Stimulated activated CD8-positive, alpha-beta memory T cell treated with anti-CD3 and anti-CD28 coated beads, Interleukin-12 subunit alpha, Interleukin-12 subunit beta, amount 100 ng/mL, for 1 hour (primary cell): ENCODE measurements at places on chromosomes 7 and 10.

DNA sequence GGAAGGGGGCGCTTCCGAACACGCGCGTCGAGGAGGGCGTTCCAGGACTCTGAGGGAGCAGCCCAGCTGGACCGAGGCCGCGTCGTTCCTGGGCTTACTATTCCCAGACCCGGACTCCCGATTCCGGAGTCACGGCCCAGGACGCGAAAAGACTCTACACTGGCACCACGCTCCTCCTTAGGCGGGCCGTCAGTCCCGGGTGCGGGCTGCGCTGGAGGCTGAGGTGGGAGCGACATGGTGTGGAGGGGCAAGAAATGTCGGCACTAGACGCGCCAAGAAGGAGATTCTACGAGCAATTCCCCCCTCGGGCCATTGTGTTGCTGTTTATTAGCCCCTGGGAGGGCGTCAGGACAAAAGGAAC is 584 bp upstream of the RUNDC3B start:
- DNase-seq, result no peak

- DNase-seq, result no peak
Observed at GRCh38 chr10:129459762-129460539, 7.1 kb upstream of the MGMT start.

DNA sequence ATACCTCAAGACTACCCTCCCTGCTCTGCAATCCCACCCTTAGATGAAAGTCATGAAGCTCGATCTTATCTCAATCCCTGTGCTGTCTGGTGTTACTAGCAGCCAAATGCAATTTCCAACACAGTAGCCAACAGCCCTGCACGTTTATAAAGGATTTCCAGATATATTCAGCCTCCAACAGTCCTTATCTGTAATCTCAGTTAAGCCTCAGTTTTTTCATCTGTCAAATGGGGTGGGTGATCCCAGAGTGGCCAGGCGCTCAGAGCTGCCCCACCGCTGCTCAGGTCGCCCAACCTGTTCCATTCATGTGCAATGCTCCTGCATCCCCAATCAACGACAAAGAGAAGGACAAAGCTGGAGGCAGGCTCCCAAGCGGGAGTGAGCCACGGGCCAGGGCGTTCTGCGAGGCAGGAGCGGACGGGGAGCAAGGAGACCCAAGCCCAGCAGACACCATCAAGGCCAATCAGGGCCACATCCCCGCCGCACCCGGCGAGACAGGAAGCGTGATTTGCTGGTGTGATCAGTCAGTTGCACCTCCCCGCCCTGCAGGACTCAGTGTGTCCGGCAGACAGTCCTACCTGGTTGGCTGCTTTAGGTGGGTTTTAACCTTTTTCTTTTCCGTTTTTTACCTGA is 19.7 kb downstream of the PDGFA start:
- DNase-seq, result no peak

- DNase-seq, result no peak
Observed at GRCh38 chr10:19904202-19904661, 88.0 kb downstream of the PLXDC2 start.

GRCh38 chr7:149820622-149821190 is 17.5 kb upstream of the ZNF862 start:
- no peak for DNase-seq

GRCh38 chr7:130593033-130593432 is 75.5 kb downstream of the COPG2 start:
- DNase-seq, result no peak

GRCh38 chr7:39516498-39516897 is 49.7 kb upstream of the YAE1 start:
- no peak for DNase-seq

GRCh38 chr10:63260860-63261251 is 127.7 kb downstream of the NRBF2 start:
- DNase-seq, result no peak

GRCh38 chr7:114788706-114789105 is 133.2 kb upstream of the MDFIC start:
- no peak for DNase-seq

DNA sequence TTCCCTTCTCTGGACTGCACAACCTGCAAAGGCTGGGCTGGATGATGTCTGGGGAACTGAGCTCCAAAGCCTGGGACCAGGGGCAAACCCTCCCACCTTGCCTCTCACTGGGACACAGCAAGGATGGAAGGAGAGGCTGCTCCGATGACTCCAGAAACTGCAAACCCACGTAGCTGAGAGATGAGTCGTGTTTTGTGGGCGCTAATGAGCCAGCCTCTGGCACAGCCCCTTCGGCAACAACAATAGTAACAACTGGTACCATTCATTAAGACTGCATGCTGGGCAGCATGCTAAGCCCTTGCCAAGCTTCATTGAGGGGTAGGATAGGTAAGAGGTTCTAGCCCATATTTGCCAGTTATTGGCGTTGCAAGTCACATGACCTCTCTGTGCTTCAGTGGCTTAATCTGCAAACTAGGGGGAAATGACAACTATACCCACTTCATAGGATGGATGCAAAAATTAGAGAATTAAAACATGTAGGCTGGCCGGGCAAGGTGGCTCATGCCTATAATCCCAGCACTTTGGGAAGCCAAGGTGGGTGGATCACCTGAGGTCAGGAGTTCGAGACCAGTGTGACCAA is 145.9 kb downstream of the SH3PXD2A start:
- no peak for DNase-seq

GRCh38 chr7:148747274-148747673 is 48.6 kb downstream of the CUL1 start:
- DNase-seq, result no peak

DNA sequence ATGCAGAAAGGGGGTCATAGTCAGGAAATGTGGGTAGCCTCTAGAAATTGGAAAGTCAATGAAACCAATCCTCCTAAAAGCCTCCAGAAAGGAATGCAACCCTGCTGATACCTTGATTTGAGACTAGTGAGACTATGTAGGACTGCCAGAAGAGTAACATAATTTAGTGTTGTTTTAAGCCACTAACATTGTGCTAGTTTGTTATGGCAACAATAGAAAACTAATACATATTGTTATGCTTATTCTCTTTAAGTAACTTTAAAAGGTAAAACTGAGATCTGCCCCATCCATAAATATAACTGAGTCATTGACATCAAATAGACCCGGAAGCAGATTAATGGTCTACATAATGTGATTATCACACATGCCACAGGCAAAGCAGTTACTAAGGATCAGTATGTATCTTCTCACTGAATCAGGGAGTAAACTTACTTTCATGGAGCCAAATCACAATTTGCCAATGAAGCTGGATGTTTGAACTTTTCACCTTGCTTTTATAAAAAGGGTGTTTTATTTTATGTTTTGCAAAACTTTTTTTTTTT is 146.4 kb upstream of the TMEM106B start:
- no peak for DNase-seq

DNA sequence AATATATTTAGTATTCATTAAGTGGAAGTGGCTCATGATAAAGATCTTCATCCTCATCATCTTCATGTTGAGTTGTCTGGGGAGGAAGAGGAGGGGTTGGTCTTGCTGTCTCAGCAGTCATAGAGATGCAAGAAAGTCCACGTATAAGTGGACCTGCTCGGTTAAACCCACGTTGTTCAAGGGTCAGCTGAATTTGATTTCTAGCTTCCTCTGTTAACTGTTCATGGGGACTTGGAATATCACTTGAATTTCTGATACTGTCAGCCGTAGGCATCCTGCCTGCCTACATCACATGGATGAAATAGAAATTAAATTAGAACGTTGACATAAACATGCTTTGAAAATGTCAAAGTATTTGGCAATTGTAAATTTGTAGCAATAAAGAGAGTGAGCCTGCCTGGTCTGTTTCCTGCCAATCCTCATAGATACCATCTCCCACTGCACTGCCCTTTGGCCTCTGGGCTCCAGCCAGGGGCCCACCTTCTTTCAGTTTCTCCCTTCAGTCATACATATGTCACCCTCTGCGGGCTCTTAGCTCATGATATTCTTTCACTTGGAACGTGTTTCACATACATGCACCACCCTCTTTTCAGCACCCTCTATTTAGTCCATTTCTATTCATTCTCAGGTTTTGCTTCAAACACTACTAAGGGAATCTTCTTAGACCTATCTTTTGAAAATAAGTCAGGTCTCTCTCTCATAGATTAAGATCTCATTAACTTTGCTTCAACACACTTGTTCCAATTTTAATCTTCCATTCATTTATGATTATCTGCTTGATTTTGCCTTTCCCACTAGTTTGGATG is 376.3 kb downstream of the IPMK start:
- no peak for DNase-seq

DNA sequence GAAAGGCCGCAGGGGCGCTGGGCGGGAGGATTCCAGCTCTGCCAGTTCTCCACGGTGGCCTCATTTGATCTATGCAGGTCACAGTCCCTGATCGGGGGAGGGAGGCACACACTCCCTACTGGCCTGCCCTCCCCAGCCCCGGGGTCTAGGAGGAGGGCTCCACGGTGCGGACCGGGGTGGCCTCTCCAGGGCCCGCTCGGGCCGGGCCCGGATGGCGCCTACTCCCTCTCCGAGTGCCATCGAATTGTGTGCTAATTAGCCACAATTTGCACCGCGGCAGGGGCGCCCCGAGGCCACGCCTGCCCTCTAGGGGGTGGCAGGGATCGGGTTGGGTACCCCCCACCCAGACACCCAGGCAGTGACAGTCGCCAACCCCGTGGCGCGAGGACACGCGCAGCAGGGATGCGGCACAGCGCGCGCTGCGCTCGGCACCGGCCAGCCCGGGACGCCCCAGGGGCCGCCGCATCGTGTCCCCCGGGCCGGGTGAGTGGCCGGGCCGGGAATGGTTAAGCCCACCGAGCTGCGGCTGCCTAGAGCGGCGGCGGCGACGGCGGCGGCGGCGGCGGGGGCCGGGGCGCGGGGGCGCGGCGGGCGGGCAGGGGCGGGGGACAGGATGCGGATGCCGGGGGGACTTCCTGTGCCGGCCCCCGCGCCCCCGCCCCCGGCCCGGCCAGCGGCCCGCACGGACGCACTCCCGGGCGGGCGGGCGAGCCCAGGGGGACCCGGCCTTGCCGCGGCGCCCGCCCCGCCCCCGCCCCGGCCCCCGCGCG is at the start of gene ZNF853:
Gene ZNF853 (plus strand): TSS at position 658 of the 770 bp plus-strand sequence. CDS start 565 bp downstream, outside the sequence.
- no peak for DNase-seq

DNA sequence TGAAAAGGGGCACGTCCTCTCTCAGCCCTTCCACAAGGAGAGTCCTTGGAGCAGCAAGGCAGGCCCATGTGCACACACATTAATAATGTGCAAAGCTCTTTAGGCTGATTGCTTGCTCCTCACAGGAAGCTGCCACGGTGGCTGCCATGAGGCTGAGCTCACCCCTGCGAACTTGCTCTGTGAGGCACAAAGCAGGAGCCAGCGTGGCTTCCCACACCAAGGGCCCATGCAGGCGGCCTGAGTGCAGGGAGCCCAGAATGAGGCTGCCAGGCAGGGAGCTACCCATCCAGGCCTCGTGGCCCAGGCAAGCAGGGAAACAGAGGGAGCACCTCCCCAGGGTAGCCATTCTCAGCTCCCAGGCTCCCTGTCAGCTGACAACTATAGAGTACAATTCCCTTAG is 242.9 kb downstream of the GRID1 start:
- DNase-seq, result no peak

DNA sequence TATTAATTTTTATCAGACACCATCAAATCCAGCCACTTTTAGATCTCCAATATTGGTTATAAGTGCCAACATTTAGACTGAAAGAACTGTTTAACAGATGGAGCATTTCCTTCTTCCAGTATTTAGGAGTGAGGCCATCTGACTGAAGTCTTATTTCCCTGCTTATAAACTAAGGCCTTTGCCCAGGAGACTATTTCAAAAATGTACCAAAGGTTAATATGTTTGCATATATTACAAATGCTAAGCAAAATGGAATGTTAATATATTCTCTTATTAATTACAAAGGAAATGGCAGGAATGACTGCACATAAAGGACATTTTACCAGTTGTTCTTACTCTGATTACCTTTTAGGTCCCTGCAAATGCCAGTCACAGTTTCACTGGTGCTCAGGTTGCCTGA is 238.9 kb upstream of the PLXNA4 start:
- no peak for DNase-seq

- no peak for DNase-seq
Observed at GRCh38 chr7:45035893-45036292, 35.9 kb downstream of the CCM2 start.

GRCh38 chr10:1247598-1248261 is 191.5 kb downstream of the WDR37 start:
- no peak for DNase-seq

- no peak for DNase-seq
Observed at GRCh38 chr10:83990126-83990525, 149.2 kb upstream of the GHITM start.

- no peak for DNase-seq
Observed at GRCh38 chr7:41002741-41003610, 699.9 kb downstream of the INHBA start.

GRCh38 chr7:44114586-44115310 is 8.6 kb downstream of the POLD2 start:
- DNase-seq, result no peak

GRCh38 chr7:118158766-118159165 is 25.2 kb upstream of the LSM8 start:
- no peak for DNase-seq

DNA sequence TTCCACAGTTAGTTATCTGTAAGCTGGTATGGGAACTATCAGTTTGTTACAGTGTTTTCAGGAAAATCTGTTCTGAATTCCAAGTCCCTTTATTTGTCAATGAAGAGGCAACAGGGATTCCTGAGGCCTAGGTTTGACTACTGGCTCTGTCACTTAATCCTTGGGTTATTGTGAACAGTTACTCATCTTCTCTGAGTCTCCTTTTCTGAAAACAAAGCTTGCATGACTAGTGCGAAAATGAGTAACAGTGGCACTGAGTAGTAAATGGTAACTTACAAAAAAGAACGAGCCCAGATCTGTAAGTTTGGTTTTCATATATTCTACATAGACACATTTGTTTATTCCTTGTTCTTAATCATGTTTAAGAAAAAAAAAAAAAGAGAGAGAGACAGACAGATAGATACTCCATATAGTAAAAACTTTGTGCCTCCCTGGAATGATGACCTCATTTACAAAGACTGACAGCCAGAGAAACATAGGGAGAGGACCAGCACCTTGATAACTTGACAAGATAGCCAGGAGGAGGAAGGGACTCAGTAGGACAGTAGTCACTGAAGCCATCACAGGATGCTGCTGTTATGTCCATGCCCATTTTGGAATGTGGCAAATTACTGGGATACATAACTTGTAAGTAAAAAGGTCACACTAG is 1.9 kb downstream of the MRPS33 start:
- no peak for DNase-seq

- no peak for DNase-seq
Observed at GRCh38 chr10:131350660-131351059, 39.1 kb upstream of the TCERG1L start.

GRCh38 chr7:43552122-43552521 is 30.8 kb upstream of the STK17A start:
- no peak for DNase-seq

GRCh38 chr10:23780331-23780730 is 341.5 kb downstream of the OTUD1 start:
- DNase-seq, result no peak

DNA sequence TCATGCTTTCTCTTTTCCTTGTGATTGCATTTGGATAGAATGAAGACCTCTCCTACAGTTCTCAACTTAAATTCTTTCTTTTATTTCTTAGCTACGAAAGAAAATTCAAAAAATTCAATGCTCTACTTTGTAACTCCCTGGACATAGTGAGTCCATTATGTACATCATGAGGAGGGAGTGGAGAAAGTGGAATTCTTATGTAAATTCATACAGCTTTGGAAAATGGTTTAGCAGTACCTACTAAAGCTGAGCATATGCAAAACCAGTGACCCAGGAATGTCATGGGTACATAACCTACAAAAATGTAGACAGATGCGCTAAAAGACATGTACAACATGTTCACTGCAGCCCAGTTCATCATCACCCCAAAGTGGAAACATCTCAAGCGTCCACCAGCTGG is 8.8 kb upstream of the PRKCQ start:
- no peak for DNase-seq

- DNase-seq, result no peak
Observed at GRCh38 chr10:33055625-33056024, 97.6 kb upstream of the ITGB1 start.

- no peak for DNase-seq
Observed at GRCh38 chr7:149197675-149198074, 2.3 kb downstream of the ZNF282 start.
